ENCODE measurements at places on chromosomes 6 and 20.
A peak's percentile ranks its signal among the peaks of the same experiment; 100 is the strongest.

DNA sequence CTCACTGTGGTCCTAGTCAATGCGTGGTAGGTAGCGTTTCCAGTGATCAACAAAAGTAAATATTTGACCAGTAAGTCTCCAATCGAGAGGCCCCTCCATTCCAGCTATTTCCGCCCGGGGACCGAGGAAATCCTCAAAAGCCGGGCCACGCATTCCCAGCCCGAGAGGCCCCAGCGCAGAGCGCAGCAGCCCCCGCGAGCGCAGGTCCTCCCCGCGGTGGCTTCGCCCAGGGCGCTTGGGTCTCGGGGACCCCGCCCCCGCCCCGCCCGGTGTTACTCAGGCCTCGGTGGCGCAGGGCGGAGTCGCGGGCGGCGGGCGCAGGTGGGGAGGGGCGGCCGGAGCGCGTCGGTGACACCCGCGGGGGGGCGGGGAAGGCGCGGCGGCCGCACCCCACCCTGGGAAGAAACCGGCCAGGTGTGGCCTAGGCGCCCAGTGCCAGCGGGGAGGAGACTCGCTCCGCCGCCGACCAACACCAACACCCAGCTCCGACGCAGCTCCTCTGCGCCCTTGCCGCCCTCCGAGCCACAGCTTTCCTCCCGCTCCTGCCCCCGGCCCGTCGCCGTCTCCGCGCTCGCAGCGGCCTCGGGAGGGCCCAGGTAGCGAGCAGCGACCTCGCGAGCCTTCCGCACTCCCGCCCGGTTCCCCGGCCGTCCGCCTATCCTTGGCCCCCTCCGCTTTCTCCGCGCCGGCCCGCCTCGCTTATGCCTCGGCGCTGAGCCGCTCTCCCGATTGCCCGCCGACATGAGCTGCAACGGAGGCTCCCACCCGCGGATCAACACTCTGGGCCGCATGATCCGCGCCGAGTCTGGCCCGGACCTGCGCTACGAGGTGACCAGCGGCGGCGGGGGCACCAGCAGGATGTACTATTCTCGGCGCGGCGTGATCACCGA, at the start of gene DSP:
Gene DSP, plus strand, starts transcription at position 497 of the 890 bp plus-strand sequence. Its CDS starts 245 bp downstream, at position 742.
- DNase-seq: peak; percentile 48

- DNase-seq: no peak
Observed at GRCh38 chr6:37680668-37681067, 17.0 kb downstream of the MDGA1 start.

GRCh38 chr6:158020811-158021210, 39.1 kb downstream of the SYNJ2 start:
- no peak for DNase-seq

DNA sequence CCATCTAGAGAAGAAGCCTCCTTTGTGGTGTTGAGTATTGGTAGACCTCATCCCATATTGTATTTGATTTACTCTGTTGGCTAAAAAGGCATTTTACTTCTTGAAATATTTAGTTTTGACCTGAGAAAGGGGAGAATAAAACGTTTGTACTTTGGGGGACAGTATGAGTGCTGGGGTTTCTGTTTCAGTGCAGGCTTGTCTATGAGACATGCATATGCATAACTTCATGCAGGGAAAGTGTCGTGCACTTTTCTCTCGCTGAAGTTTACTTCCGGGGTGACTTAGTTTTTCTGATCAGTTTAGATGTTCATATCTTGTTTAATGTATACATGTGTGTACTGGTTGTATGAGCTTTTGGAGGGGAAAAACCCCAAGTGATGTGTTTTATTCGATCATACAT, 59.5 kb downstream of the UTRN start:
- DNase-seq: peak; percentile 58

GRCh38 chr6:152049502-152049901, 242.0 kb downstream of the ESR1 start:
- DNase-seq: no peak

GRCh38 chr20:43583982-43584432, 6.7 kb upstream of the IFT52 start:
- no peak for DNase-seq

DNA sequence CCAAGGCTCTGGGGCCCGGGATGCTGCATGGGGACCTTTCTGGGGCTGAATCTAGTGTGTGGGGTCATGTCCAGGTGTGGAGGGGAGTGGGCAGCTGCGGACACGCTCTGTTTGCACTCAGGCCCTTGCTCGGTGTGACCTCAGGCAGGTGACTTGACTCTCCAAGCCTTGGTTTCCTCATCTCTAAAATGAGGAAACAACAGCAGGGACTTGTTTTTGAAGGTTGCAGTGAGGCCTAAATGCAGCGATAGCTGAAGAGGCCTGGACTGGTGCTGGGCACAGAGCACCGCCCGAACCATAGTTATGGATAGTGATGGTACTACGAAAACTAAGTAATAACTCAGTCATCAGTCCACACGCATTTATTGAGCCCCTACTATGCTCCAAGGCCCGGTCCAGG, 91.8 kb downstream of the NOL4L start:
- DNase-seq: no peak

DNA sequence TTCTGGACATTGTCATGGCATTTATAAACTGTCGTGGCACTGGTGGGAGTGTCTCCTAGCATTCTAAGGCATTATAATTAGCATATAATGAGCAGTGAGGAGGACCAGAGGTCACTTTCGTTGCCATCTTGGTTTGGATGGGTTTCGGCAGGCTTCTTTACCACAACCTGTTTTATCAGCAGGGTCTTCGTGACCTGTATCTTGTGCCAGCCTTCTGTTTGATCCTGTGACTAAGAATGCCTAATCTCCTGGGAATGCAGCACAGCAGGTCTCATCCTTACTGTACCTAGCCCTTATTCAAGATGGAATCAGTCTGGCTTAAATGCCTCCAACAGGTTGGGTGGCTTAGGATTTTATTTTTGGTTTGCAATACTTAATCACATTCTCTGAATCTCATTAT, 142.7 kb upstream of the GGTLC1 start:
- no peak for DNase-seq

GRCh38 chr6:14333556-14334305, 216.2 kb downstream of the CD83 start:
- DNase-seq: no peak

GRCh38 chr20:35006531-35006971, 50.9 kb downstream of the MYH7B start:
- peak; percentile 10 for DNase-seq

- no peak for DNase-seq
Observed at GRCh38 chr6:145034664-145035063, 700.7 kb downstream of the EPM2A start.

GRCh38 chr20:46670585-46671584, 18.4 kb downstream of the TP53RK start:
- DNase-seq: no peak

GRCh38 chr6:26031151-26031594, 56.1 kb upstream of the HFE start:
- DNase-seq: no peak

GRCh38 chr6:168161371-168161750, 82.3 kb upstream of the FRMD1 start:
- no peak for DNase-seq

- no peak for DNase-seq
Observed at GRCh38 chr6:37033819-37034795, 28.7 kb downstream of the FGD2 start.

DNA sequence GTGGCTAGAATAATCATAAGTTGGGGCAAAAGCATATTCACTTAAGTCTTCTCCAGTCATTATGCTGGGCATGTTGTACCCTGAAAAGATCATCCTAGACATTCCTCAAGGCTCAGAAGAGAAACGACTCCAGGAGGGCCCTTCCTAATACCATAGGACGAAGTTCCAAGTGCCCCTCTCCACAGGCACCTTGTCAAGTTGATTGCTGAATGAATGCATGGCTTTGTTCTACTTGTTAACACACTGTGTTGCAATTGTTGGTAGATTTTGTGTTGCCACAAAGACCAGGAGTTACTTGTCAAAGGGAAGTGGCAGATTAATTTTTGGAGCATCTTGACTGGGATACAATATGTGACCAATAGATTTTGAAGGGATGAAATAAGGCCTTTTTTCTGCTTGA, 194.3 kb upstream of the SMLR1 start:
- no peak for DNase-seq

GRCh38 chr20:63293456-63293855, 470 bp downstream of the COL20A1 start:
- DNase-seq: no peak

GRCh38 chr6:37104824-37105147, 65.2 kb upstream of the PIM1 start:
- no peak for DNase-seq

- DNase-seq: no peak
Observed at GRCh38 chr6:116108836-116109235, 8.2 kb downstream of the NT5DC1 start.

- no peak for DNase-seq
Observed at GRCh38 chr6:75349262-75349984, 64.8 kb upstream of the TMEM30A start.

DNA sequence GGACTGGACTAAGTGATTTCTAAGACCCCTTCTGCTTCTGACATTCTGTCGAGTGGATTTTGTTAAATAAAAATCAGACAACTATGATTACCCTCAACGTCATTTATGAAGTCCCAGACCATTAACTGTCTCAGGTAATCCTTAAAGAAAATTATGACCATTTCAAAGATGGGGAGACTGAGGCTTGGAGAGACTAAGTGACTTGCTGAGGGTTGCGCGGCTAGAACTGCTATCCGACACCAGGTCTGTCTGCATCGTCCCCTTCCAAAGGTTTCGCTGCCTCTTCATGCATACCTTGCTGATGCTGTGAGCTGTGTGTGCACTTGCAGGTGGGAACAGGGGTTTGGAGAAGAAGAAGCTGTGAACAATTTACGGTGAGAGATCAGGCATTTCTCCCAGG, 3.1 kb downstream of the SNPH start:
- DNase-seq: no peak

DNA sequence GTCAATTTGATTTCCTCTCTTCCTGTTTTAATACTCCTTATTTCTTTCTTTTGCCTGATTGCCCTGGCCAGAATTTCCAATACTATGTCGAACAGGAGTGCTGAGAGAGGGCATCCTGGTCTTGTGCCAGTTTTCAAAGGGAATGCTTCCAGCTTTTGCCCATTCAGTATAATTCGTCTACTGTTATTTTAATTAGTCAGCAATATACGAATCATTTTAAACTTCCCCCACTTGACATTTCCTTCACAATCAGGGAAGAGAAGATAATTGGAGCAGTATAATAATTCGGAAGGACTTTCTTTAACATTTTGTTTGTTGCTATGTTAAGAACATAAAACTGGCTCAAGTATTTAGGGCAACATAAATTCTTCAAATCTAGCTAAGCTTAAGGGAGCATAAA, 860.3 kb upstream of the SLC35B3 start:
- DNase-seq: no peak

GRCh38 chr6:73675466-73676098, 20.4 kb upstream of the CD109 start:
- peak; percentile 79 for DNase-seq

DNA sequence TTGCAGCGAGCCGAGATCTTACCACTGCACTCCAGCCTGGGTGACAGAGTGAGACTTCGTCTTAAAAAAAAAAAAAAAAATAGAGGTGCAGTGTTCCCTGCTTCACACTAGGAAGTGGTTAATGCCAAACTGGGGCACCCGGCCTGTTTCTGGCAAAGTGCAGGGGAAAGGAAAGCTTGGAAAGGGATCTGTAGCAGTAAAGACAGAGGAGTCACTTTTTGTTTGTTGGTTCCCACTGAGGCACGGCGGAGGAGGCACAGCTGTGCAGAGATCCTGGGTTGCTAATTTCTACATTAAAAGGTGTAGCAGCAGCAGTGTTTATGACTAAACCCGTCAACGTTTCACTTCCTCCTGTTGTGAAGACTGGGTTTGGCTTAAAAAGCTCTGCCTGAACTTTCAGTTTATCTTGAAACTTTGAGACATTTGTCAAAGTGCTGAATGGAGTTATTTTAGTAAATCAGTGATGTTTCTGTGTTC, 125.6 kb downstream of the CARMIL1 start:
- DNase-seq: peak; percentile 56

DNA sequence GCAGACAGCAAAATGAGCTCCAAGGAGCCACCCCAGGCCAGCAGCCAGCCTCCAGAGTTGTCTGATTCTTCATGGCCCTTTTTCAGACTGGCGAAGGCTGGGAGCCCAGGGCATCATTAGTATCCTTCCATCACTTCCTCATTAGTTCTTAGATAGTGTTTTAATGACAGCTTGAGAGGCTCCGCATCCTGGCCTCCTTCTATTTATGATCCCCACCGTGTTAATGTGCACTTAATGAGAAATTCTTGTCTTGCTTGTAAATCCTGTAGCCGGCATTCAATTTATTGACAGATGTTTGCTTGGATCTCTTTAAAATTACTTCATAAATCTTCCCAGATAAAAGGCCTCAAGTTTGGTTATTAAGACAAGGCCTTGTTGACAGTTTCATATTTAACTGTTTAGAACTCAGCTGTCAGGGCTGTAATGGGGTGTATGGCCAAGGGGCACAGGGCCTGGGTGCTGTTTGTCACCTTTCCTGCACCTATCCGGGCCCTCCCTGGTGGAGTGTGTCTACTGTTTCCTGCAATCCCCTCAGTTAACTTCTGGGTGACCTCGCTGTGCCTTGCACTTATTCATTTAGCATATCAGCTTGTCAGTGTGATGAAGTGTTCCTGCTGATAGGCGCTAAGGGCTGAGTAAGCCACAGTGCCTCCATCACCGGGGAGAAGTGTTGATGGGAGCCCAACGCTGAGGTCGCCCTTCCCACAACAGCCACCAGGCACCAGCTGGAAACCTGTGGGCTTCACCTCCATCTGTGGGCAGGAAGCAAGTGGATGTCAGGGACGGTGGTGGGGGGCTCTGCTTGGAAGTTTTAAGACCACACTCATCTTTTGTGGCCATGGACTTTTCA, 169.3 kb downstream of the TSHZ2 start:
- no peak for DNase-seq

DNA sequence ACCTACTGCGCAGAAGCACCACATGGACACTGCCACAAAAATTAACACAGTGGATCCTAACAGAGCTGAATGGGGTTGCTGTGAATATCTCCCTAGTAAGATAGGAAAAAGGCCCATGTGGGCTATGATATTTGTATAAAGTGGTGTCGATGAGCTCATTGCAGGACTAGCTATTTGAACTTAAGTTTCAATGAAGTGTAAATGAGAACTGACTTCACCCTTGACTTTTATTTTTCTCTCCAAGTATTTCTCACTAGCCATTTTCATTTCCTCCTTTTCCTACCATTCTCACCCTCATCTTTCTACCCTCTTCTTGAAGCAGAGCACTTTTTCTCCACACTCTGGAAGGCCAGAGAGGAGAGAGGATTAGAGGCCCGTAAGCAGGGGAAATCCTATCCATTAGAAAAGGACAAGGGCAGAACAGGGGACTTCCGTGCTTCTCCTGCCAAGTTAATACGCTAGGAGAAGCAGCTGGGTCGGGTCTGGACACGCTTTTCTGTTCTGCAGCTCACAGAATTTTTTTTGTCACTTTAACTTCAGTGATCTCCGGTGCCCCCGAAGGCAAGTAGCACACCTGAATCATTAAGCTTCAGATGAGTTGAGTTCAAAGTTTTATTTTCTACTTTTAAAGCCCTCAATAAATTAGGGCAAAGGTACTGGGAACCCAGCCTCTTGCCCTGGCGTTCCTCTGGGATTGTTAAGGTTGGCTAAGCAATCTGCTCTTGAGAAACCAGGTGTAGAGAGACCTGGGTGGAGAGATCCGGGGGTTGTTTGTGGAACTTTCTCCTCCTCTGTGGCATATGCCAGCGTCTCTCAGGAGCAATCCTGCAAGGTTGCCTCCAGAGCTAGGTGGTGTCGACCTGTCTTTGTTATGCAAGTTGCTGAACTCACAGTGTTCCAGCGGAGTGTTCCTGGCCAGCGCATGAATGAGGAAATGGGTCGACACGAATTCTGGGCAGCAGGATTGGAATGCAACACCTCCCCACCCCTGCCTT, 56.2 kb upstream of the ARID1B start:
- no peak for DNase-seq

All from activated naive CD4-positive, alpha-beta T cell treated with anti-CD3 and anti-CD28 coated beads, Interleukin-2, amount 10 ng/mL, durations not matched to agents 7 days and 5 days (primary cell).